ENCODE measurements at places on chromosomes 1 and 21.

DNA sequence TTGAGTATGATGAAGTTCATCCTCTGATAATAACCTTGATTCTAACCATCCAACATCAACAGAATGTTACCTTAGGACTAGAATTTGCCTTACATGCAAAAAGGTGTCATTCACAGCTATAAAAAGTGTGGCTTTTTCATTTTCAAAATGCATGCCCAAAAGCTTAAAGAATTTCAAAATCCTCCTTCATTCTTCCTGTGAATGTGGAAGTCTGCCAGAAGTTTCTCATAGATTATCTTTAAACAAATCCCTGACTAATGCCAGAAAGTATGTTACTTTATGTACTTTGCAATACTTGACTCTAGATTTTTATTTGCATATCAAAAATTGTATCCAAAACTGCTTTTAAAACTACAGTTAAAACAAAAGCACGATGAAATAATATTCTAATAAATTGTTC is 270.6 kb upstream of the ZRANB2 start:
- no peak for DNase-seq

DNA sequence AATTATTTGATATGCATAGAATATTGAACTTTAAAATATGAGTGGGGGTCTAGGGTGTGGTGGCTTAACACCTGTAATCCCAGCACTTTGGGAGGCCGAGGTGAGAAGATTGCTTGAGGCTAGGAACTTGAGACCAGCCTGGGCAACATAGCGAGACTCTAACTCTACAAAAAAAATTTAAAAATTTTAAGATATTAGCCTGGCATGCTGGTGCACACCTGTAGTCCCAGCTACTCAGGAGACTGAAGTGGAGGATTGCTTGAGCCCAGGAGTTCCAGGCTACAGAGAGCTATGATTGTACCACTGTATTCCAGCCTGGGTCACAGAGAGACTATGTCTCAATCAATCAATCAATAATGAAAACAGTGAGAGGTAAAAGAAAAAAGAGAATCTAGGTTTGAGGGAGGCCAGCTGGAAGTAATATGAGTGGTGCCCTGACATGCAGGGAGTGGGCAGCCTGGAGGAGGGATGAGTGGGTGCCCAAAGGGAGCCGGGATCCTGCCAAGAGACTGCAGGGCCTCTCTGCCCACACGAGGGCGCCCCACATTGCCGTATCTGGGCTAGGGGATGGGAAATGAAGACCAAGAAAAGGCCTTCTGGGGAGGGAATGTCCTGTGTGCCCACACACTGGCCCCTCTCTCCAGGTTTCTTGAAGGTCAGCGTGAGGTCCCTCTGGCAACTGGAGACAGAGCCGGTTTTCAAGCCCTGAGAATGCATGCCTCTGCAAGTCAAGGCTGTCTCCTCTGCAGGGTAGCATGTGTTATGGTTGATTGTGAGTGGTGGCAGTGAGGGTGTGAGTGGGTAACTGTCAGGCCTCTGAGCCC is 93.9 kb upstream of the PPM1J start:
- DNase-seq: no peak

DNA sequence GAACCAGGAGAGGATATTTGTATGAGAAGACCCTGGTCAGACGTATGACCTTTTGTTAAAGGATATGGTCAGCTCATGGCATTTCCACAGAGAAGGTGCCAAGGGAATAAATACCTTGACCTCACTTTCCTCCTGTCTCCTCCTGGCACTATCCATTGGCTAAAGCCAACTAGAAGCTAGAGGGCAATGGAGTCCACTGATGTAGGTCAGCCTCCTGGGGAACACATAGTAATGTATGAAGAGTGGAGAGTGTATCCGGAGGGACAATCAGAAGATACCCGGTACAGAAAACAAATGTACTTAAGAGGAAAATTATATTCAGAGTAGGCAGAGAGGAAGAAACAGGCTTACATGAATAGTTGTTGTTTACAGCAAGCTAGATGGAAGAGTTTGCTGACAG is 698 bp upstream of the NTMT2 start:
- no peak for DNase-seq

GRCh38 chr1:199758626-199759255 is 268.8 kb upstream of the NR5A2 start:
- no peak for DNase-seq

DNA sequence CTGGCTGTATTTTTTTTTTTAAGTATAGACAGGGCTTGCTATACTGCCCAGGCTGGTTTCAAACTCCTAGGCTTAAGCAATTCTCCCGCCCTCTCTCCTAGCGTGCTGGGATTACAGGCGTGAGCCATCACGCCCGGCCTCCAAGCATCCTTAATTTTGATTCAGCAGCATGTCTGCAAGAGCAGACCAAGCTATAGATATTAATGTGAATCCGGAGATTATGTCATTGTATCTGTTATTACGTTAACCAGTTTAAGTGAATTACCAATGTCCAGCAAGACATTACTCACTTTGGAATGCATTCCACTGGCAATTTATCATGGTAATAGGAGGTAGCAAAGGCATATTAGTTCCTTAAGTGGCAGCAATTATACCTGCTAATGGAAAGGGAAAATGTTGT is 179.7 kb downstream of the CHRM3 start:
- DNase-seq: no peak

GRCh38 chr1:3192825-3193224 is 123.8 kb downstream of the PRDM16 start:
- no peak for DNase-seq

DNA sequence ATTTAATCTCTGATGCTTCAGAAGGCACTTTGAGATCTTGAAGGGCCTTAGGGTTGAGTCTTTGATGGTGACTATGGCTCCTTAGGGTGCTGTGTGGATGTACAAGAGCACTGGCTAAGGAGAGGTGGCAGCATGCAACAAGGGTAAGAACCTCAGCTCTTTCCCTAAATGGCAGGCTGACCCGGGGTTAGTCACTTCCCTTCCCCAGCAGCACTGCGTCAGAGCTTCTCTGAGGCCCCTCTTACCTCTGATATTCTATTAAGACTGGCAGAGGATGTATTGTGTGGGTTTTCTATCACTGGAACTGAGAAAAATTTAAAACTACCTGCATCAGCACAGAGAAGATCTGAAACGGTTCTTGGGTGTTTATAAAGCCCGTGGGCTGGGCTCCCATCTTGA is 11.8 kb downstream of the C1orf116 start:
- no peak for DNase-seq

- no peak for DNase-seq
Observed at GRCh38 chr1:57124768-57125446, 159.1 kb upstream of the C8B start.

DNA sequence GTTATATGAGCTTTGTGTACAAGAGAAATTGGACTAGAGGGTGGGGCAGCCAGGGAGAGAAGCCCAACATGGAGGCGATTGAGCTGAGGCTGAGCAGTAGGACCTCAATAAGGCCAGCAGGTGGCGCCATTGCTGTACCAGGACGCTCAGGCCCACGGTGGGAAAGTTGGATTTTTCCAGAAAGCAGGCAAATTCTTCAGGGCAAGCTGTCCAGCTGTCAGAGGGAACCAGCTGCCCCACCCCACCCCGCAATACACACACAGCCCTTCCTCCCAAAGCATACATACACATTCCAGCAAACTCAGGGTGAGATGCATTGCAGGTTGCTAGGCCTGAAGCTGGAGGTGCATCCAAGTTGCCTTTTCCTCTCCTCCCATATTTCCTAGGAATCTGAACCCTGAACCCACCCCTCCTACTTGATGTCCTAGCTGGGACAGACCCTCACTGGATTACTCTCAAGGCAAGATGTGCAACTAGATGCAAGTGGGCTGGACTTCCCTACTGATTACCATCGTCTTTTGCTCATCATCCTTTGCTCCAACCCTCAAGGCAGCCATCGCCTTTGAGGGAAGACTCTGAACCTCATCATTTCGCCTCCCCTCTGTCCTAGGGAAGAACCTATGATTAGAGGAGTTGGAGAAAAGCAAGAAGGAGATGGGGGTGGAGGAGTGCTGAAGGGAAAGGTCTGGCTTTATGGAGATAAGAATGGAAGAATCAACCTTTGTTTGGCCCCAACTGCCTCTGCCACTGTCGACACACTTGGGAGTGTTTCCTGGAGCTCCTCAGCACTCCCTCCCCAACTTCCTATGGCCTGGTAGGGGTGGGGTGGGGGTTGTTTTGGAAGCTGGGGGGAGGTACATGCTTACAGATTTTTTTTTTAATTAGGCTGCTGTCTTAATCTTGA is 25.5 kb downstream of the CD34 start:
- peak; percentile 32 for DNase-seq

- no peak for DNase-seq
Observed at GRCh38 chr1:228982637-228983036, 247.4 kb downstream of the RHOU start.

GRCh38 chr21:45267390-45267760 is 20.3 kb downstream of the POFUT2 start:
- no peak for DNase-seq

- DNase-seq: no peak
Observed at GRCh38 chr1:201344206-201345080, 33.0 kb downstream of the TNNT2 start.

DNA sequence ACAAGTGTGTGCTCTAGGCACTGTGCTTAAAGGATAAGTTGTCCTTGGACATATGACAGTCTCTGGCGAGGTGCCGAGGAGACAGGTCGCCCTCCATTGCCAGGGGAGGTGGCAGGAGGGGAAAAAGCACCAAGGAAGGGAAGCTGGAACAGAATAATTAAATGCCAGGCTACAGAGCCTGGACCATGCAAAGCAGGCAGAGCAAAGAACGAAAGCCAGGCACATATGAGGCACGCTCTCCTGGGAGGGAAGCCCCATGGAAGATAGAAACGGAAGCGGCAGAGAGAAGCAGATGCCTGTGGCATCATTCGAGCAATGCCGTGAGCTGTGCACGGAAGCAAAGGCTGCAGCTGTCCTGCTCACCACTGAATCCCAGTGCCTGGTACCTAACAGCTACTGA is 91.2 kb downstream of the JAK1 start:
- DNase-seq: no peak

GRCh38 chr1:183933528-183934179 is 103.9 kb downstream of the COLGALT2 start:
- DNase-seq: no peak

- no peak for DNase-seq
Observed at GRCh38 chr1:154739654-154740053, 130.4 kb downstream of the KCNN3 start.

DNA sequence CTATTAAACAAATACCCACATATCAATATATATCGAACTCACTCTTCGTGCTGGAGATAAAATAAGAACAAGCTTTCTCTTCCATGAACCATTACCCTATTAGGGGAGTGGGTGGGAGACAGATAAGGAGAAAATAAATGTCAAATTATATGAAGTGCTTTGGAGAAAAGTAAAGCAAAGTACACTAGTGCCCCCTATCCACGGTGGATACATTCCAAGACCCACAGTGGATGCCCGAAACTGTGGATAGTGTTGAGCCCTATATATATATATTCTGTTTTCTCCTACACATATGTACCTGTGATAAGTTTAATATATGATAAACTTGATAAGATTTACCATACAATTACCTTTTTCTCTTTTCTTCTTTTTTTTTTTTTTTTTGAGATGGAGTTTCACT is 54.6 kb downstream of the FH start:
- DNase-seq: no peak

GRCh38 chr1:154352581-154353459 is 27.5 kb downstream of the ATP8B2 start:
- DNase-seq: no peak
